ENCODE measurements at places on chromosomes 2 and 18.

DNA sequence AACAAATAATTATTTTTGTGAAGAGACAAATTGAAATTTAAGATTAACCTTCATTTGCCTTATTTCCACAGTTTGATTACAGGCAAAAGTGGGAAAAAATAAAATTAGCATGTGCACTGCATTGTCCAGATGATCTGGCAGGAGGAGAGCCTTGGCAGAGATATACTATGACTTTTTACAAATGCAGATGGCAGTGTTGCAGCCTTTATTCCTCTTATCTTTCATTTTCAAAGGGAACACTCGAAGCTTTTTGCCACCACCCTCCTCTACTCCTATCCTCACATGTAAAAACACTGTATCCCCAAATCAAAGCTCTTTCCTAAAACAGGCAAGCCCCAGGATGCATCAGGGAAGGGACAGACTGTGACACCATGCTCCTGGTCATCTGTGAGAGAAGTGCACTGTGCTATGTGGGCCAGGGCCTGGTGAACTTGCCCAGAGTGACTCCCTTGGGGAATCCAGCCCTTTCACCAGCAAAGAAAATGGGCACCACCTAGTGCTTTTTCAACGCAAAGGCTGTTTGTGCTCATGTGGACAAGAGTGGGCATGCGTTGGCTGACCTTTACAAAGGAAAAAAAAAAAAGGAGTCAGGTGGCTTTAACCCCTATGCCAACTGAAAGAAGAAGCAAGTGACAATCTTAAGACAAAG is 74.7 kb upstream of the ETAA1 start:
- DNase-seq = no peak

DNA sequence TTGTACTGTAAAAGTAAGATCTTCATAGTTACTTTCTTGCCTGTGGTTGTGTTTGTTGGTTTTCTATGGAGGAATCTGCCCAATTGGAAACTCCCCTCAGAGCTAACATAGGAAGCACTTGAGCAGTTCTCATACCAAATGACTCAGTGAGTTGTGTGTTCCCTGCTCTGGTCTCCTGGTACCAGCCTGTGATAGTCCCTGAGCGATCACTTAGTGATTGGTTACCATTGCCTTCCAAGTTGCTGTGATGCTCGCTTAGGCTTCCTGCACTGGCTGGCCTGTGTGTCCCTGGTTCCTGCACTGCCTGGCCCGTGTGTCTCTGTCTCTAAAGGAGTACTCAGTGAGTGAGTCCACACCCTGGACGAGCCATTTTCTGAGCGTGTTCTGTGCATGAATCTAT is 133.0 kb downstream of the MAP4K4 start:
- no peak for DNase-seq

DNA sequence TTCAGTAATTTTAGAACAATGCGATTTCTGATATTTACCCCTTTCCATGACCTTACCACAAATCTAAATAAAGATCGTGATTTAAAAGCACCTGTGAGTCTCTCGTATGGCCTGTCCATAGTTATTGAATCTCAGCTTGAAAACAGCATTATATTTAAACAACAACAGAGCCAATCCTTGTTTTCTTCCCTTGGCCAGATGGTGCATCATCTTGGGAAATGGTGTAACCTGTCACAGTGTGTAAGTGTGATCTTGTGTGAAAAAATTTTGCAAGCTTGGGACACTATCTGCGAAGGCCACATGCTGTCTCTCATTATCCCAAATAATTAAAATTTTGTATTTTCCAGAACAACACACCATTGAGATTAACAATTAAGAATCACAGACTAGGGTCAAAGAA is 262.7 kb upstream of the SPHKAP start:
- no peak for DNase-seq

- DNase-seq = no peak
Measured at GRCh38 chr18:24089515-24090337, 49.1 kb upstream of the CABYR start.

DNA sequence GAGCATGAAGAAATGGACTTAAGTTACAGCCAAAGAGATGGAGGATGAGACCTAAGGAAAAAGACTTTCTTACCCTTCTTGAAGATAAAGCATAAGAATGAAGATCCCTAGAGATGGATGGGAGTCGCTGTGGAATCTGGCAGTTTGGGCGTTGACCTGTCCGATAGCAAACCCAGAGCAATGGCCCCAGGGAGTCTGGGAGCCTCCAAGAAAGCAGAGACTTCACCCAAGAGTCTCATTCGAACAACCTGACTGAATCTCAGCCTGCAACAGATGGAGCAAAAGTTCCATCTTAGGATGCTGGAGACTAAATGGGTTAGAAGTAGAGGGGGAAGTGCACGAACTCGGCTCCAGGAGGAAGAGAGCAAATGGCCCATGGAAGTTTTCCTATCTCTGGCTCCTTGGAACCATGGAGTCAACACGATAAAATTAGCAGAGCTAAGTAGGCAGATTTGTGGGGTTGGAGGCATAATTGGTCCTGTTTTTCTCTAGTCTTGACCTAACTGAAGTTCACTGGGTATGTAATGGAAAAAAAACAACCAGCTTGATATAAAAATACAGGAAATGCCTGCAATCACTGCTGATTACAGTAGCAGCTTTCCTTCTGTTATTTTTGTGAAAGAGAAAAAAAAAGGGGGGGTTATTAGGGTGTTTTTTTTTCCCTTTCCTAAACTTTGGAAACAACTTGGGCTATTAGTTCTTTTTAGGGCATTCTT is 178.4 kb upstream of the EPAS1 start:
- DNase-seq = no peak

- no peak for DNase-seq
Measured at GRCh38 chr2:159608108-159608507, 8.2 kb downstream of the BAZ2B start.

- DNase-seq = no peak
Measured at GRCh38 chr18:24827501-24827900, 367.1 kb downstream of the HRH4 start.

DNA sequence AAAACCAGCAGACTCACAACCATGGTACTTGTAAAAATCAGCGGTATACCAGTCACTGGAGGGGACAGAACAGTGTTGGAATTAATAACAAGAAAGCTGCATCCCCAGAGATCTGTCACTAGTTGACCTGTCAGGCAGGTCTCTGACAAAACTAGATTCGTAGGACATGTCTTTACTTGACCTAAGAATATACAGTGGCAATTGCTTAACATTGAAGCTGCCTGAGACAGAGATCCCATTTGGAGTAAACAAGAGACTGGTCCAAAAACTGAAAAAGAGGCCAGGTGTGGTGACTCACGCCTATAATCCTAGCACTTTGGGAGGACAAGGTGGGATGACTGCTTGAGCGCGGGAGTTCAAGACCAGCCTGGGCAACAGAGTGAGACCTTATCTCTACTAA is 7.2 kb upstream of the SS18 start:
- DNase-seq = peak; percentile 16

DNA sequence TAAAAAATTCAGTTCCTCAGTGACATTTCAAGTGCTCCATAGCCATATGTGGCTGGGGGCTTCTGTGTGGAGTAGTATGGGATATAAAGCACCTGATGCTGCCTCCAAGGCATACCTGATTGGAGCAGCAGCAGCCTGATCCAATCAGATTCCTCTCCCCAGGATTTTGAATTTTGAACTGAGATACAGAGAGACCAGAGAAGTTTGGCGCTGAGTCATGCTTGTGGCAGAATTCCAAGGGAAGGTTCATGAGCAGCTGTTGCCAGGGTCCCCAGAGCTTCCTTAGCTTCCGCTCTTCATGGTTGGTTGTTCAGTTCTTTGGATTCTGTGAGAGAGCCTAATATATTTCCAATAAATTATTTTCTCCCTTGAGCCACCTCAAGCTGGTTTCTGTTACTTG is 29.0 kb upstream of the CFAP36 start:
- no peak for DNase-seq

GRCh38 chr18:29250259-29250658 is 1073.3 kb upstream of the CDH2 start:
- no peak for DNase-seq

- no peak for DNase-seq
Measured at GRCh38 chr2:25596516-25597244, 76.7 kb downstream of the DTNB start.

DNA sequence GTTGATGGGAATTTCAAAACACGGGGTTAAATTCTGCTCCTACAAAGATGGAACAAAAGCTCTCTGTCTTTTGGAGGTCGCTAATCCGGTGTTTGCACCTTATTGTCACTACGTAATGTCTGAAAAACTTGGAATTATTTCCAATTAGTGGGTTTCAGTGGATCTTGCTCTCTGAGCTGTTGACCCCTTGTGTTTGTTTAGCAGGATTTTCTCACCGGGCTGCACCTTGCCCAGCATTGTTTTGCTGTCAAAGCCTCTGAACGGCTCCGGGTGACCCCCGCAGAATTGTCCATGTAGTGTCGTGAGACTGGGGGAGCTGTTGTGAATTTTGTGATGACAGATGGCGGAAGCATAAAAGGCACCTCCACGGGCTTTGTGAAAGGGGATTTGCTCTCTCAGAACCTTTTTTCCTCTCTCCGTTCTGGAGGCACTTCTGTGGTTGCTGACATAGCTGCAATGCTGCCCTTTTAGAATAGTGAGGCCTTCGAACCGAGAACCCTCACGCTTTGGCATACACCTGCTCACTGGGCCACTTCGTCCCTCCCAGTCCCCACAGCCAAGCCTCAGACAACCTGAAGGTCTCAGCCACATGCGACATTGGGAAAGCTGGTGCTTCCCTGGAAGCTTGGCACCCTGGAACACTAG is 129.4 kb downstream of the ACOXL start:
- DNase-seq = no peak

GRCh38 chr18:5969989-5970403 is 74.7 kb upstream of the TMEM200C start:
- DNase-seq = no peak

DNA sequence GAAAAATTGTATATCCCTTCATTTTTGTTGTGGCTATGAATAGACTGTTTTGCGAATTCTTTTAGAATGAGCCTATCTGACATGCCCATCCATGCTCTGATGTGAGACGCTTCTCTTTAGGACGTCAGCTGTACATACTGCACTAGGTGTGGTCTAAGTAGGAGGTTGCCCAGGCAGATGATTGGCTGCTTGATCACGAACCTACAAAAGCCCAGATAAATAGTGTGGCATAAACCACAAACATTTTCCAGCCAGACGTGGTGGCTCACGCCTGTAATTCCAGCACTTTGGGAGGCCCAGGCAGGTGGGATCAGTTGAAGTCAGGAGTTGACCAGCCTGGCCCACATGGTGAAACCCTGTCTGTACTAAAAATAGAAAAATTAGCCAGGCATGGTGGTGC is 251.8 kb downstream of the AGAP1 start:
- DNase-seq = no peak

DNA sequence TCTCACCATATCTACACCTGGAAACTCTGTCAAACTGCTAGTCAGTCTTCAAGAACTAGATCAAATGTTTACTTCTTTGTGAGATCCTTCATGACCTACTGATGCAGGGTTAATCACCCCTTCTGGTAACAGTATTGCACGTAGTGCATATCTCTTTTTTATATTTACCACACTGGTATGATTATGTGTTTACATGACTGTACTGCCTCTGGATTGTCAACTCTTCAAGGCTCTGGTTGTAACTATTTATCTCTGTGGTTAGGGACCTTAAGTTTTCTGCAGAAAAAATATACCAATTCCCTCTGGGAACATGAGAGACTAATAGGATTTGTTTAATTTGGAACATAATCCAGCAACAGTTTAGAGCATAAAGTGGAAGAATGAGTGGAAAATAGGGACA is 135.5 kb downstream of the PDE1A start:
- no peak for DNase-seq

- no peak for DNase-seq
Measured at GRCh38 chr2:237307474-237307873, 106.5 kb downstream of the COL6A3 start.

GRCh38 chr2:198283146-198283545 is 478.8 kb downstream of the PLCL1 start:
- DNase-seq = no peak

DNA sequence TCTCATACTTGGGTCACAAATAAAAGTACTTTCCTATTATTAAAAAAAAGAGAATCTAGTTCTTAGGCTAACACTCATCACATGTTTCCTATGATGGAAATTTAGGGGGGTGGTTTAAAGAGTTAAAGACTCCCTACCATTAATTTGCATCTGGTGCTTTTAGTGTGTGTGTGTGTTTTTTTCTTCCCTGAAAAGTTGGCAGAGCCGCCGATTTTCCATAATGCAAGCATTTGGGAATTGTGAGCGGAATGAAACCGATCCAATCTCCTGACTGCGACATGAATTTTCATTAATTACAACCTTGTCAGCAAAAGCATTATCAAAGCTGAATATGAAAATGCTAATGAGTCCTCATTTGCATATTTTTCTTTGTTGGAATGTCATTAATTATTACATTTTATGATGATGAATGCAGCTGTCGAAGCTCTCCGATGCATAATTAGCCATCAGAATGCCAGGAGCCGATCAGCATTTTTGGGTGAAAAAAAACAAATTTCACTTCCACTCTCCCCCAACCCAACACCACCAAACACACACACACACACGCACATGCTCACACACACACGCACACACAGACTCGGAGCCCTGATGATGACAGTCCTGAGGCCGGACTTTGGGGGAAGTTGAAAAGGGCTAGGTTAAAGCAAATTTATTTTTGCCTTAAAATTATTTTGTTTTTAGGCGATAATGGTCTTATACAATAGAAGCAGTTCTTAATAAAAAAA is 165.4 kb downstream of the TCF4 start:
- DNase-seq = no peak

DNA sequence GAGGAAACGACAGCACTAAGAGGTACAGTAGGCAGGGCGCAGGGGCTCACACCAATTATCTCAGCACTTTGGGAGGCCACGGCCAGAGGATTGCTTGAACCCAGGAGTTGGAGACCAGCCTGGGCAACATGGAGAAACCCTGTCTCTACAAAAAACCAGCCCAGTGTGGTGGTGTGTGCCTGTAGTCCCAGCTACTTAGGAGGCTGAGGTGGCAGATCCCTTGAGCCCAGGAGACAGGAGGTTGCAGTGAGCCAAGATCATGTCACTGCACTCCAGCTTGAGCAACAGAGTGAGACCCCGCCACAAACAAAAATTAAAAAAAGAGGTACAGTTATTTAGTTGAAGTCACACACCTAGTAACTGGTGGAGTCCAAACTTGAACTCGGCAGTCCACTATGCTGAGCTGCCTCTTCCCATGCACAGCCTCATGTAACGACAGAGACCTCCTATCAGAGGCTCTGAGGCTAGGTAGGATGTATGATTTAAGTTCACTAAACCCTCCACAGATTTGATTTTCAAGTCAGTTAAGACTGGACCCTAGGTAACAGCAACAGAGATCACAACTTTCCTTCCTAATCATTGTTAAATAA is 8.7 kb downstream of the STK17B start:
- DNase-seq = no peak

All from lower leg skin (tissue), 4 donors.